ENCODE measurements at places on chromosomes 7 and 10.

DNA sequence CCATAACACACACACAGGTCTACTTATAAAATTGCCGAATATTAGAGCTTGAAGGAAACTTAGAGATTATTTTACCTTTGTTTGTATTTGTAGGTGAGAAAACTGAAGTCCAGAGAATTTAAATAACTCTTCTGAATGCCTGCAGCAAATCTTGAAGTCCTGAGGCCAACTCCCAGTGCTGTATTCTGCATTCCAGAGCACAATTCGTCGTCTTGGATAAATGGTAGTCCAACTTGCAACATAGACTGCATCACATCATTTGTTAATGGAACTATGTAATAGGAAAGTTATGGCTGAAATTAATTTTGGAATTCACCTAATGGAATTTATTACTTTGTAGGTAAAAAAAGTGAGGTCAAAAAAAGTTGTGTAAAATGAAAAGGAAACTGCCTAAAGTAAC lies 37.3 kb upstream of the SEMA3D start:
- no peak for DNase-seq

GRCh38 chr10:26389533-26389932 lies 48.6 kb upstream of the APBB1IP start:
- no peak for DNase-seq

DNA sequence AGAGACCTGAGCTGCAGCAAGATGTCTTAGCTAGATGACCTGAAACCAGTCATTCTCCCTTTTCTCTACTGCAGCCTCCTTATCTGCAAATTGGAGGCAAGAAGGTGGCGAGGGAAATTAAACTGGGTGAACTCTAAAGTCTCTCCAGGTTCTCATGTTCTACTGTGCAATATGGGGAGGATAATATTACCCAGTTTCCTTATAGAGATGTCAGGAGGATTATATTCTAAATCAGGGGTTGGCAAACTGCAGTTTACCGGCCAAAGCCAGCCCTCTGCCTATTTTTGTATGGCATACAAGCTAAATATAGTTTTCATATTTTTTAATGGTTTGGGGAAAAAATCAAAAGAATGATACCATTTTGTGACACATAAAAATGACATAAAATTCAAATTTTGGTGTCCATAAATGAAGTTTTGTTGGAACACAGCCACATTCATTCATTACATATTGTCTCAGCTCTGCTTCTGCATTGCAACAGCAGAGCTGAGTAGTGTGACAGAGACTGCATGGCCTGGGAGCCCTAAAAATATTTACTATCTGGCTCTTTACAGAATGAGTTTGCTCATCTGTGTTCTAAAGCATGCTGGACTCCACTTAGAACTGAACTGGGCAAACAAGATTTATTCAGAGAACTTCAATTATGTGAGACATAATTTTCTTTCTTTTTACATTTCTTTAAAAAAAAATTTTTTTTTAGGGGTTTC lies 19.2 kb upstream of the MALSU1 start:
- no peak for DNase-seq

DNA sequence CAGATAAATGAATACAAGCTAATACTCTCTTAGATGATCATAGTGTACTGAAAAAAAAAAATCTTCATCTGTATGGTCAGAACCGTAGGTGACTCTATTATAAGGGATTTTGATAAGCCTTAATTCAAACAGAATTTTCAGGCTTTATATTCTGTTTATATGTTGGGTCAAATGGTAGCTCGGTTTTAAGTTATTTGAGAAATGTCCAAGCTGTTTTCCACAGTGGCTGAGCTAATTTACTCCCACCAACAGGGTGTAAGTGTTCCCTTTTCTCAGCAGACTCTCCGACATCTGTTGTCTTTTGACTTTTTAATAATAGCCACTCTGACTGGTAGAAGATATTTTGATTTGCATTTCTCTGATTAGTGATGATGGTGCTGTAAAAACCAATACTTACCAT lies 328.8 kb upstream of the MAGI2 start:
- no peak for DNase-seq

DNA sequence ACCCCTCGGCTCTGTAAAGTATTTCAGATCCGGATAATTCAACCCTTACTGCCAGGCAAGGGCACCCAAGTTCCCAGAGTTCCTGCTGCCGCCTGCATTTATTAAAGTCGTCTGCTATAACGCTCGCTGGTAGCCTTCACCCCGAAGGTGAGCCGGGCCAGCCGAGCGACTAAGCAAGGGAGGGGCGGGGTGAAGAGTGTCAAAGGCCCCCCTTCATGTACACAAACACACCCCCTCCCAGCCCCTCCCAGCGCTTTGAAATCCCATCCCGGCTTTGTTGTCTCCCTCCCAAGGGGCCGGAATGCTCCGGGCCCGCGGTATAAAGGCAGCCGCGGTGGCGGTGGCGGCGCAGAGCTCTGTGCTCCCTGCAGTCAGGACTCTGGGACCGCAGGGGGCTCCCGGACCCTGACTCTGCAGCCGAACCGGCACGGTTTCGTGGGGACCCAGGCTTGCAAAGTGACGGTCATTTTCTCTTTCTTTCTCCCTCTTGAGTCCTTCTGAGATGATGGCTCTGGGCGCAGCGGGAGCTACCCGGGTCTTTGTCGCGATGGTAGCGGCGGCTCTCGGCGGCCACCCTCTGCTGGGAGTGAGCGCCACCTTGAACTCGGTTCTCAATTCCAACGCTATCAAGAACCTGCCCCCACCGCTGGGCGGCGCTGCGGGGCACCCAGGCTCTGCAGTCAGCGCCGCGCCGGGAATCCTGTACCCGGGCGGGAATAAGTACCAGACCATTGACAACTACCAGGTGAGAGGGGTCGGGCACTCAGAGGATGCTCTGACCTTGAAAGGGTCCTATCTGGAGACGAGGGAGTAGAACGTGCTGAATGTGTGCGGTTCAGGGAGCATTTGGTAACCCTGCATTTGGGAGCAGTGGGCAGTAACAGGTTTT lies at the start of gene DKK1:
Gene DKK1 (plus strand): TSS at position 349 of the 889 bp plus-strand sequence. CDS start 154 bp downstream, at position 503.
- DNase-seq, result no peak

DNA sequence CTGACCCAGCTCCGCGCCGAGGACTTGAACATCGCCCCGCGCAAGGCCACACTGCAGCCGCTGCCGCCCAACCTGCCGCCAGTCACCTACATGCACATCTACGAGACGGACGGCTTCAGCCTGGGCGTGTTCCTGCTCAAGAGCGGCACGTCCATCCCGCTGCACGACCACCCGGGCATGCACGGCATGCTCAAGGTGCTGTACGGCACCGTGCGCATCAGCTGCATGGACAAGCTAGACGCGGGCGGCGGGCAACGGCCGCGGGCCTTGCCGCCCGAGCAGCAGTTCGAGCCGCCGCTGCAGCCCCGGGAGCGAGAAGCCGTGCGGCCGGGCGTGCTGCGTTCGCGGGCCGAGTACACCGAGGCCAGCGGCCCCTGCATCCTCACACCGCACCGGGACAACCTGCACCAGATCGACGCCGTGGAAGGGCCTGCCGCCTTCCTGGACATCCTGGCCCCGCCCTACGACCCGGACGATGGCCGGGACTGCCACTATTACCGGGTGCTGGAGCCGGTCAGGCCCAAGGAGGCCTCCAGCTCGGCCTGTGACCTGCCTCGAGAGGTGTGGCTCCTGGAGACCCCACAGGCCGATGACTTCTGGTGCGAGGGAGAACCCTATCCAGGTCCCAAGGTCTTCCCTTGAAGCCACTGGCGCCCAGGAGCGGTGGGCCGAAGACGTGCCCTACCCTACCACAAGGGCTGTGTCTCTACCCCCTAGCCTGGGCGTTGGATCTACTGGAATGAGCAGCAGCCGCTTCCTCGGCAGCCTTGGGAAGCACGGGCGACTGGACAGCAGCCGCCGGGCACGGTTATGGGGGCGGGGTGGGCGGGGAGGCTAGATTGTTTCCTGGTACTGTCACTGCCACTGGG lies 945 bp downstream of the ADO start:
- no peak for DNase-seq

- DNase-seq, result no peak
These were observed 12.0 kb downstream of the C10orf62 start for GRCh38 chr10:97601268-97602215.

DNA sequence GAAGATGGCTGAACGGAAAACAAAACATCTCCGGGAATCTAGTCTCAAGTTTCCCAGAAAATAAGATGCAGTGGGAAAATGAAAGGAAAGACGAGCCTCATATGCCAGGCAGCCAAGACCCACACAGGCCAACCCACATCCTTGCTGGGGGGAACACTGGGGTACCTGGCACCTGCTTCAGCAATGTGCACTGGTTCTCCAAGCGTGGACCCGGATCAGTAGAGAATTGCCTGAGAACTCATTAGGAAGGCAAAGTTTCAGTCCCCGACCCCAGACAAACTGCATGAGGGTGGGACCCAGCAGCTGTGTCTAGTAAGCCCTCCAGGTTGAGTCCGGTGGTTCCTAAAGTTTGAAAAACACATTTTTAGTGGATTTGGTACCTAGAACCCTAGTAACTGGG lies 18.4 kb downstream of the FAM53B start:
- DNase-seq, result no peak

- no peak for DNase-seq
These were observed 39.5 kb upstream of the OPN4 start for GRCh38 chr10:86614853-86615252.

- peak; percentile 51 for DNase-seq
These were observed 493 bp downstream of the NT5C2 start for GRCh38 chr10:103192451-103193106.

DNA sequence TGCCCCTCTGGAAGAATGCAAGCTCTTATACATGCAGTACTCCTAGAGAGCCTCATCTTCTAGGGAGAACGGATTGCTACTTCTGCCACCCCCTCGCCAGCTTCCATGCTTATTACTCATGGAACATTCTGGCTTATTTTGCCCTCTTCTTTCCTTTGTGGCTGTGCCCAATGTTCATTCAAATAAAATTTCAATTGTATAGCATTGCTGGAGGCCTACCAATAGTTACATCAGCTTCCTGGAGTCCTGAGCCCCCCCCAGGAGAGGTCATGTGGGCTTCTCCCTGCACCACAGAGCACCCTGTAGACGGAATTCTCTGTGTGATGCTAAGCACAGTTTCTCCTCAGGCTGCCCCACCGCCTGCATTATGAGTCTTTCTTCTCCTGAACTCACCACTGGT lies 1094.0 kb downstream of the KCNMA1 start:
- peak; percentile 54 for DNase-seq

- DNase-seq, result no peak
These were observed 43.7 kb upstream of the C7orf33 start for GRCh38 chr7:148546857-148547256.

- DNase-seq, result no peak
These were observed 14.7 kb upstream of the CPXM2 start for GRCh38 chr10:123906296-123906695.

GRCh38 chr10:69807122-69807521 lies 5.4 kb downstream of the COL13A1 start:
- no peak for DNase-seq

DNA sequence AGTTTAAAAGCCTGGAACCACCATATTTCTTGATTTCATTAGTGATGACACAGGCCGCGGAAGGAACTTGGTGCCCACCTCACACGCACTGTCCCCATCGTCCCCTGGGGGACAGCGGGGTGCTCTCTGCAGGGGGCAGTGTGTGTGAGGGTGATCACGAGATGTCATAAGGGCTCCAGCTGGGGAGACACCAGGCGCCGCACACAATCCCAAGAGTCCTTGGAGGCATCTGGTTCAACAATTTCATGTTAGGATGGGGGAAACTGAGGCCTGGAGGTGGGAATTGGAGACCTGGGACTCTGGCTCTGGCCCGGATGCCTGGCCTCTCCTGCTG lies 66.4 kb downstream of the ELFN1 start:
- DNase-seq, result no peak

DNA sequence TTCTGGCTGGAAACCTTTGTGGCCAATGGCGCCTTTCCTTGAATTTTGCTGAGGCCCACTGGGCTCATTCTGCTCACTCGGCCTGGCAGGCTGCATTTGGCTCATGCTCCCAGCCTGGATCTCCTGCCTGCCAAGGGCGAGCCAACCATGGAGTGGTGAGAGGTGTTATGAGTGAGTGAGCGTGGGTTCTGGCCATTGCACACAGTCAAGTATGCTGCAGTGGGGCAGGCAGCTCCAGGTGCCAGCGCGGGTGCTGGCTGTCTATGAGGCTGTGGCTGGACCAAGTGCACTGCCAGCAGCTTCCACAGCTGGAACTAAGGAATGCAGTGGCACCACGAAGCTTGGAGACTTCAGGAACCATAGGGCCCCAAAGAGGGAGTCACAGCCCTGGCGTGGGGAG lies 42.2 kb upstream of the TUBB8 start:
- no peak for DNase-seq

- DNase-seq, result no peak
These were observed 127.8 kb downstream of the ICA1 start for GRCh38 chr7:8134089-8134733.

DNA sequence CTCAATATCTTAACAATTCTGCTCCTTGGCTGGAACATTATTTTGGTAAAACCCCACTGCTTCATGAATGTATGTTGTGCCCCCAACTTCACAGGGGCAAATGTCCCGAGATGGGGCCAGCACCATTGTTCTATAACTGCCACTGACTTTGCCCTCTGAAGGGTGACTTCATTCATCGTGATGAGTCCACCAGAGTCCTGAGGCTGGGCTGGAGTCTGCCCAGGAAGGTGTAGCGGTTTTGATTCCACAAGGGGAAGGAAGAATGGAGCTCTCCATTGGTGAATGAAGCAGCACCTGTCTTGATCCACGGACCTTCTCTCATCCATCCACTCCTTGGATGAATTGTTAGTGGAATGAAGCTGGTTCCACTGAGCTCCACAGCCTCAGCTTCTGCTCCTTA lies 18.4 kb downstream of the AKR1B1 start:
- no peak for DNase-seq

DNA sequence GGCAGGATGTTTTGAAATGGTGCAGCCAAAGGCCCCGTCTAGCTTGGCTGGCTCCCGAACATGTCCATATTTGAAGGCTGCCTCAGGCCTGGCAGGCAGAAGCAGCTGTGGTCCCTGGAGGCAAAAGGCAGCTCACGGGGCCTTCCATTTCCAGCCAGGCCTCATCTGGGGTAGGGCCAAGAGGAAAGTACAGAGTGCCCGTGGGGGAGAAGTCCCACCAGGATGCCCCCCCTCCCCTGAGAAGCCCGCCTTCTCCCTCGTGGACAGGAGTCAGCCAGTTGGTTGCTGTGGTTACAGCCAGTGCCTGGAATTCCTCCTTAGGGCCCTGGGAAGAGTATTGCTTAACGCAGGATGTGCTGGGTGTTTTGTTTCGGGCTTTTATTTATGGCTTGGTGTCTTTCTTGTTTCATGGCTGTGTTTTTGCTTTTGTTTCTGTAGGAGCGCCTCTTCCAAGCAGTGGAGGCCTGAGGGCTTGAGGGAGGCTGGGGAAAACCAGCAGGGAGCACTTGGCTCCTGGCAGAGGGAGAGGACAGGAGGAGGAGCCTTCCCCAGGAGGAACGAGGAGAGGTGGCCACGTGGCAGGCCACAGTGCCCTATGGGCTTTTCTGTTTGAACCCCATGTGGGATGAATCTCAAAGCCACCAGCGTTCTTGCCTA lies 45.4 kb downstream of the CHST3 start:
- DNase-seq, result peak; percentile 99

All from skeletal muscle cell (primary cell).